ENCODE measurements at places on chromosomes 5 and 9.

DNA sequence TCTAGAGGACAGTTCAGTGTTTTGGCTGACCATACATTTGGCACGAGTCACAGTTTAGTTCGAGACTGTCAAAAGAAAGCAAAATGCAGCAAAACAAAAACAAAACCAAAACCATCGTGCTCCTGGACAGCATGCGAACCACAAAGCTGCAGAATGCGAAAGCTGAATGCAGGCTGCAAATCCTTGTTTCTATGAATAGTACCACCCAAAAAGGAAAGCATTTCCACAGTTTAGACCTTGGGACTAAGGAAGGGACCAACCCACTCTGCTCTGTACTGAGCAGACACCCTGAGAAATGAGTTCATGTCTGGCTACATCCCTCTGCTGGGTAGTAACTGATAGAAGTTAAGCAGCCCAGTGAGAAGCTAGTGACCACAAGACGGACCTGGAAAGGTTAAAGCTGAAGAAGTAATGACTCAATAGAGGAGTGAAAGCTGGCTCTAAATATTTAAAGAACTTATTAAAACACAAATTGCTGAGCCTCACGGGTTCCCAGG, 3.9 kb downstream of the GCNT4 start:
- DNase-seq, result no peak

- no peak for DNase-seq
Observed at GRCh38 chr9:16683326-16683725, 187.1 kb downstream of the BNC2 start.

DNA sequence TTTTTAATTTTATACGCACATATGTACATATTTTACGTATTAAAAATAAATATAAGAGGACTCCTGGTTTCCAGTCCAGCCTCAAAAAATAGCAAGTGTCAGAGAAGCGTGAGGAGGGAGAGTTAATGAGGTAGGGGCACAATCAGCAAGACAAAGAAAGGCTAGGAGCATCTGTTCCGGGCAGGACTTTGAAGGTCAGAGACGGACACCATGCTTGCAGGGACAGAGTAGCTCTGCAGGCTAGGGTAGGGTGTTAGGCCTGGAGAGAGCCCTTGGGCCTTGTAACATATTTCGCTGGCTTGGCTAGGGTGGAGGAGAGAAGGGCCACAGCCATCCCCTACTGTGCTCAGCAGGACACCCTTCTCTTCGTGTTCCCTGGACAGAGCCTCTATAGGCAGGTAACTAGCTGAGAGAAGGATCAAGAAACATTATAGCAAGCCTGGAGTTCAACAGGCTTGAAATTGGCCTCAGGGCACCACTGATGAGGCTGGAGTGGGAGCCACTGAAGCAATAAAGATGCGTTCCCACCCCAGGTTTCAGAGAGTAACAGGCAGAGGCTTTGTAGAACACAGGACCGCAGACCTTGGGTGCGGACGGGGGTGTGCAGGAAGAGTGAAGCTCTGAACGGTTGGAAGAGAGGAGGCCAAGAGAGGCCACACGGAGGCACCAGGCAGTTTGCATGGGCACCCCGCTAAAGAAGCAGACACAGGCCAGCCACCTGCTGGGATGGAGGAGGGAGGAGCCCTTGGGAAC, 9.7 kb upstream of the IPPK start:
- no peak for DNase-seq

GRCh38 chr5:26647781-26648180, 390.6 kb downstream of the CDH9 start:
- DNase-seq, result no peak

DNA sequence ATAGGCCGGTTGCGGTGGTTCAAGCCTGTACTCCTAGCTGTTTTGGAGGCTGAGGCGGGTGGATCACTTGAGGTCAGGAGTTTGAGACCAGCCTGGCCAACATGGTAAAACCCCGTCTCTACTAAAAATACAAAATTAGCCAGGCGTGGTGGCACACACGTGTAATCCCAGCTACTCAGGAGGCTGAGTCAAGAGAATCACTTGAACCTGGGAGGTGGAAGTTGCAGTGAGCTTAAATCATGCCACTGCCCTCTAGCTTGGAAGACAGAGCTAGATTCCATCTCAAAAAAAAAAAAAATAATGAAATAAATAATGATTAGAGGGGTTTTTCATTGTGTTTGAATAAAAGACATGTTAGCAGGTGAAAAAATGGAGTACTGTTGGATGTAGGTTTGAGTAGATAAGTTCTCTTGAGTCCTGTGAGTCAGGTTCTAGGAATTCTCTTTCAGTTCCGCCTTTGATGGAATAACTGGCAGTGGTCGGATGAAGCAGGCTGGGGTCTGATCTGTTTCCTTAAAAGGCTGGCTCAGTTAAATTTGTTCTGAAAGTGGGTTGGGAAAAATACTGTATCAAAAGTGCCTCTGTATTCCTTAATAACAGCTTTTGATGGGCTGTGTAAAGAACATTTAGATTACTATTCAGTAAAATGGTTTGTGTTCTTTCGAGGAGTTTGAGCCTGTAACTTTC, 73.2 kb downstream of the AOPEP start:
- DNase-seq, result no peak

- DNase-seq, result peak; percentile 90
Observed at GRCh38 chr9:133641396-133641655, 5.2 kb downstream of the DBH start.

DNA sequence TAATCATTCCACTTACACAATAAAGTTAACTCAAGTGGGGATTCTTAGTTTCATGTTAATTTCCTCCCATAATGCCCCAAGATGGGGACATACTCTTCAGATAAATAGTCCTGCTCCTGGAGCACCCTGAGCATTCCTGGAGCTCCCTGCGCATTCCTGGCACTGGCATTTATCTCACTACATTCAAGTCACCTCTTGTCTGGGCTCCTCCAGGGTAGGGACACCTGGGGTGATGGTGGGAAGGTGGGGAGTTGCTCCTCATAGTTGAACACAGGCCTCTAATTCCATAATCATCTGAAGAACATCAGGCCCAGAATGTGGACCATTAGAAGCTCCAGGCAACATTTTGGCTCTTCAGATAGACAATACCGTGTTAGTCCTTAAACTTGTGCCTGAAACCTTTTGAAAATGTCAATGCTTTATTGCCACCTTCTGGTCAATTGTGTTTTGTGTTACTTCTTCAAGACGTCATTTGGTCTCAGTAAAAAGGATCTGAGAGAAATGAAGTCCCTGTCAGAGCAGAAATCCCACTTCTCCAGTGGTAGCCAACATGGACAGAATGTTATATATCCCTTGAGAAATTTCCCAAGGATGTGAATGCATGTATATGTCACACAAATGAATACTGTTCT, 14.2 kb upstream of the AGGF1 start:
- DNase-seq, result no peak

GRCh38 chr5:96963267-96963666, 27.4 kb downstream of the LNPEP start:
- DNase-seq, result no peak

DNA sequence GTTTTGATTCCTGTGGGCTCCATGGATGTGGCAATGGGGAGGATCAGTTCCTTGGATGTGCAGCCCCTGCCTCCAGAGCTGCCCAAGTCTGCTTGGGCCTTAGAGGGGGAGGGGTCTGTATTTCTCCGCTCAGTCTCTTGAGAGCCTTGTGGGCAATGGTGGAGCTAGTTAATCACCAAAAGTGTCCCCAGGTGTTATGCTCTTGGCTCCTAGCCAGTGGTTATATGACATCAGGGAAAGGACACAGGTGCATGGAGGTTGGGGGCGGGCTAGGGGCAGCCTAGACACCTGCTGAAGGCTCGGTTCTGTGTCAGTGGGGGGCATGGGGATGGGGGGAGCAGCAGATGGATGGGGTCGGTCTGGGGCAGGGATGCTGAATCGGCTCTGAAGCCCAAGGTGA, 12.4 kb upstream of the ARAP3 start:
- no peak for DNase-seq

GRCh38 chr5:115559524-115559923, 14.9 kb upstream of the FEM1C start:
- no peak for DNase-seq

GRCh38 chr5:123543438-123543837, 31.5 kb downstream of the CSNK1G3 start:
- DNase-seq, result no peak

- DNase-seq, result peak; percentile 56
Observed at GRCh38 chr5:150589862-150590601, 50.4 kb upstream of the SYNPO start.

Measured in NCI-H1694 treated with DMSO at 0.1 percent for 48 hours (cell line).